ENCODE measurements at places on chromosomes 13 and 19. TPM values are rescaled to one million over a fixed set of nuclear protein-coding genes. Genes with fewer than 3 reads are reported as not detected.

ZNF581 gene
- total RNA-seq, result 37.1 TPM

KLK1 gene
- total RNA-seq, result 0.68 TPM

KLK8 gene
- total RNA-seq, result not detected

GPC6 gene
- total RNA-seq, result 23.3 TPM

TSHZ3 gene
- total RNA-seq, result 15.5 TPM

PCDH20 gene
- 1.9 TPM for total RNA-seq

S1PR5 gene
- 1.1 TPM for total RNA-seq

HCST gene
- 4.5 TPM for total RNA-seq

IZUMO2 gene
- not detected for total RNA-seq

P2RY11 gene
- 32.2 TPM for total RNA-seq

ZNF296 gene
- total RNA-seq, result 3.0 TPM

OR7C1 gene
- total RNA-seq, result not detected

GJB6 gene
- not detected for total RNA-seq

ELANE gene
- total RNA-seq, result not detected

PLIN4 gene
- 1.0 TPM for total RNA-seq

PODNL1 gene
- not detected for total RNA-seq

TUBB4A gene
- total RNA-seq, result 45.2 TPM

C13orf42 gene
- total RNA-seq, result not detected

CGB7 gene
- not detected for total RNA-seq

OR7A17 gene
- total RNA-seq, result not detected

DCLK1 gene
- 11.2 TPM for total RNA-seq

GNG7 gene
- total RNA-seq, result 0.30 TPM

CBLC gene
- not detected for total RNA-seq

CDC37 gene
- total RNA-seq, result 272 TPM

CEBPA gene
- total RNA-seq, result 1.4 TPM

LRRC63 gene
- 0.82 TPM for total RNA-seq

B3GNT8 gene
- 0.81 TPM for total RNA-seq

CATSPERD gene
- total RNA-seq, result not detected

SHFL gene
- 15.2 TPM for total RNA-seq

TPP2 gene
- total RNA-seq, result 54.4 TPM

CBY2 gene
- total RNA-seq, result not detected

GSX1 gene
- total RNA-seq, result not detected

SEMA6B gene
- 12.2 TPM for total RNA-seq

PSG3 gene
- not detected for total RNA-seq

TNFSF9 gene
- total RNA-seq, result 10.0 TPM

SIGLEC10 gene
- not detected for total RNA-seq

ZNF649 gene
- total RNA-seq, result 26.3 TPM

TBXA2R gene
- 0.70 TPM for total RNA-seq

CYP4F12 gene
- not detected for total RNA-seq

PSG1 gene
- not detected for total RNA-seq

KIR3DL2 gene
- not detected for total RNA-seq

TTC9B gene
- total RNA-seq, result not detected

RPS19 gene
- 2,479 TPM for total RNA-seq

ZNF728 gene
- not detected for total RNA-seq

PRR19 gene
- 2.5 TPM for total RNA-seq

ERICH6B gene
- not detected for total RNA-seq

SCAMP4 gene
- total RNA-seq, result 88.4 TPM

DKKL1 gene
- 1.2 TPM for total RNA-seq

ELOF1 gene
- 97.9 TPM for total RNA-seq

KIR2DL1 gene
- total RNA-seq, result not detected

PSG2 gene
- total RNA-seq, result not detected

PALM3 gene
- 18.5 TPM for total RNA-seq

ACP7 gene
- total RNA-seq, result not detected

NCCRP1 gene
- not detected for total RNA-seq

MRPL34 gene
- 93.1 TPM for total RNA-seq

ZNF726 gene
- total RNA-seq, result 0.80 TPM

TRIP10 gene
- 79.2 TPM for total RNA-seq

CASP14 gene
- not detected for total RNA-seq

CEACAM5 gene
- 0.54 TPM for total RNA-seq

All from A673 (cell line).